Activated CD4-positive, CD25-positive, alpha-beta regulatory T cell (primary cell): ENCODE measurements at places on chromosomes 3 and 15.

- no peak for DNase-seq
These were observed 116.4 kb upstream of the RAD18 start for GRCh38 chr3:9079676-9080075.

GRCh38 chr3:179278932-179279693, 28.2 kb upstream of the KCNMB3 start:
- DNase-seq: no peak

DNA sequence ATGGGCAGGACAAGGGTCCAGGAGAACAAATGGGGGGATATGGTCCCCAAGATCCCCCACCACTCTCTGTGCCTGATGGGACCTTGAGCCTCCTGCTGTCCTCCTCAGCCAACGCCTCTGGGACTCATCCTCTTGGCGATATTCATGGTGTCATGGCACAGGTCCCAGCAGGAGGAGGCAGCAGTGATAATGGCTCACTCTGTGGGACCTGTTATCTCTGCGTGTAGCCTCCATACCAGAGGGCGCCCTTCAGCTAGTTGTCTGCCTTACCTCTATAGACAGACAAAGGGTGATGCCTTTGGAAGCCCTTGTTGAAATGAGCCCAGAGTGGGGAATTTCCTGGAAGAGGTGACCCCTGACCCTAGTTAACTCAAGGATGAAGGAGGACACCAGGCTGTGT, 7.4 kb downstream of the ZBTB47 start:
- no peak for DNase-seq

DNA sequence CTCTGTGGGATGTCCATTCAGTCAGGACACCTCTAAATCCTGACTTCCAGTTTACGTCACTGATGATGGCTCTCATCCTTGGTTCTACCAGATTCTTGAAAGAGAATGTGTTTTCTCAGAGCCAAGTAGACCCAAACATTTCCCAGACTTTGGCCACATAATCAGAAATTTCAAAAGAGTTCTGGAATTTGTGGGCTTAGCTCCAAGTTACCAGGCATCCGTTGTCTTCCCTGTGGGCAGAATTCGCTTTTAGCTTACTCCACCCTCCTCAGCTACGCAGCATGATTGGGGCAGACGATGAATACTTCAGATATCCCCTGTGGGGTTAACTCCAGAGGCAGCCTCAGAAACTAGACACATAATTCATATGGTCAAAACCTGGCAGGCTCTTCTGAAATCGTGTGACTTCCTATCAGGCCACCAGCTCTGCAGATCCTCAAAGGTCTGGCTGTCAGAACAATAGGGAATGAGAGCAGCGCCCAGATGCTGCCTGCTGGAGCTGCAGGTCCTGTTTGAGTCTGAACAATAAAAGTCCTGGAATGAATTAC, 30.6 kb downstream of the CRTC3 start:
- no peak for DNase-seq

- no peak for DNase-seq
These were observed 124.8 kb downstream of the ATP10A start for GRCh38 chr15:25738171-25738965.

- DNase-seq: no peak
These were observed 46.1 kb upstream of the TUSC7 start for GRCh38 chr3:116663161-116664110.

GRCh38 chr3:58824285-58824684, 157.7 kb upstream of the FAM3D start:
- DNase-seq: no peak

GRCh38 chr3:161317077-161317476, 54.2 kb downstream of the SPTSSB start:
- DNase-seq: no peak

GRCh38 chr15:81473177-81473576, 99.2 kb upstream of the TMC3 start:
- no peak for DNase-seq

GRCh38 chr3:183699238-183699947, 1.8 kb downstream of the YEATS2 start:
- no peak for DNase-seq

DNA sequence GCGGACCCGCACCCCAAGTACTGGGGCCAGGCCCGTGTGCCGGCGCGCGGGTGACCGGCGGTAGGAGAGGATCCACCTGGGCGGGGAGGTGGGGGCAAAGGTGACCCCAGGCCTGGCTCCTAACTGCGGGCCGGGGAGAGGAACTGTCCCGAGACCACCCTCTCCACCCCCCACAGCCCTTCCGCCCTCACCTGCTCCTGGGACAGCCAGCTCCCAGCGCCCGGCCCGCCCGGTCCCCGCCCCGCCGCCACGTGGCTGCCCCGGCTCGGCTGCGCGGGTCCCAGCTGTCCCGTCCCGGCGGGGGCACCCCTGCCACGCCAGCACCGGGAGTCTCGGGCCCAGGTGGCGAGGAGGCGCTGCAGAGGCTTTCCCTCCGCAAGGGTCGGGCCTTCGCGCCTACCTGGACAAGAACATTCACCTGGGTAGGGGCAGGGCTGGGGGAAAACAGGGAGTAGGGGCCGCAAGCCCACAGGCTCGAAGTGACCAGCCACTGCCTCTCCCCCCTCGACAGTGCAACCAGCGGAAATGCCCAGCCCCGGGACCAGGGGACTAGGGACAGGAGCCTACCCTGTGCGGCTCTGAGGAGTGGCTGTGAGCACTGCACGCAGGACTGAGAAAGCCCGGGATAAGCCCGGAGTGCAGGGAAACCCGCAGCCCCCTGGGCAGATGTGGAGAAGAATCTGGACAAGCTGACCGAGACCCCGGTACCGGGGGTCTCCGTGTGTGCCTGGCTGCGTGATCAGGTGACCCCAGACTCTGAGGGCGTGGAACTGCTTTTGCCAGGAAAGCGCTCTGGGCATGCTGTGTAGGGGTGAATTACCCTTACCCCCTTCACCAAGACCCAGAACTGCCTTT, at the start of gene SLC12A8:
TSS of gene SLC12A8 (minus strand) at position 240 of the 855 bp plus-strand sequence. CDS start 1,399 bp downstream, outside the sequence.
- no peak for DNase-seq

DNA sequence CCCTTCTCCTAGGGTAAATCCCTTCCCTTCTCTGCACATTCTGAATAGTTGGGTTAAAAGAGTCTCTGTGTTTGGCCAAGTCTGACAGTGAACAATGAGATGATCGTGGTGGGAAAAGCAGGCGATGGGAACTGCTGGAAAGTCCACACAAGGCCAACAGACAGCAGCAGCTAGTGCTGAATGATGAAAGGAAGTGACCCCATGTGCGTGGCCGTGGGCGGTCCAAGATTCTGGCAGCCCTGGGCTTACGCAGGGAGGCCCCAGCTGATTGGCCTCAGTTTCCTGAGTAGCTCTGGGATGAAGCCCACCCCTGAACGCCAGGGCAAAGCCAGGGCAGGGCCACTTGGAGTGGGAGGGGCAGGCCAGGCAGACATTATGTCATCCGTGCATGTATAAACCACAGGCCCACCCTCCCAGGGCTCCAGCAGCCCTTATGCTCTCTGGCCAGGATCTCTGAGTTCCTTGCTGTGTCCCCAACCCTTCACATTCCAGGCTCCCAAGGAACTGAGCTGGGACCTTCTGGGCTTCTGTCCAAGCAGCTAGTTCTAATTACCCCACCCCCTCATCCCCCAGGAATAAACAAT, 57.8 kb downstream of the CDC25A start:
- DNase-seq: no peak

DNA sequence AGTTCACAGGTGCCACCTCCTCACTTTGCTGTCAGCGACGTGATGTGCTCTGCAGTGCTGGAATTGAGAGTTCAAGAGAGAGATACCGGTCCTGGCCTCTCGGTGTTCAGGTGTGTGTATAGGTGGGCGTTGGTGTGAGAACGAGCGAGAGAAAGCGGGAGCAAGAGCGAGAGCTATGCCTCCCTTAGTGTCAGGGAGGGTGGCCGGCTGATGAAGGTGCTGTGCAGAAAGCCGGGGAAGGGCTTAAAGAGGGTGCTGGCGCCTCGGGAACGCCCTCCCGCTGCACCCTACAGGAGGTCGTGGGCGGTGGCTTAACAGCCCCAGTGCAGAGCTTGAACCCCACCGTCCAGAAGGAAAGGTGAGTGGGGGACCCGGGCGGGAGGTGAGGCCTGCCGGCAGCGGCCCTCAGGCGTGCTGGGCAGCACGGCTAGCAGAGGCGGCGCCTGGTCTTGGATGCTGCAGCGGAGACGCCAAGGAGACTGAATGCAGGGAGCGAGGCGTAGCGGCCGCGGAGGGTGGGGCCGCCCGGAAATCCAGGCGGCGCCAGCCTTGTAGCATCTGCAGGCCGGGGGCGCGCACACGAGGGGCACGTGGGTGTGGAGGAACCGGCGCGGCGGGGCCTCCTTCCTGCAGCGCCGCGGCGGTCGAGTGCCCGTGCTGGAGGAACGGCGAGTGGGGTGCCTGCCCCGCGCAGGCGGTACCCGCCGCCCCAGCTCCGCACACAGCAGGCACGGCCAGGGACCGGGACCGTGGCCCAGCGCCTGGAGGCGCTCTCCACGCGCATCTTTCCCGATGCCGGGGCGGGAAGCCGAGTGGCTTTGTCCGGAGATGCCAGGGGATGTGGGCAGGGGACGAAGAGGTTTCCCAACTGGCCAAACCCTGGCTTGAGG, 246.8 kb upstream of the TOPAZ1 start:
- no peak for DNase-seq

- DNase-seq: no peak
These were observed 69.0 kb downstream of the TIGIT start for GRCh38 chr3:114362815-114363214.

DNA sequence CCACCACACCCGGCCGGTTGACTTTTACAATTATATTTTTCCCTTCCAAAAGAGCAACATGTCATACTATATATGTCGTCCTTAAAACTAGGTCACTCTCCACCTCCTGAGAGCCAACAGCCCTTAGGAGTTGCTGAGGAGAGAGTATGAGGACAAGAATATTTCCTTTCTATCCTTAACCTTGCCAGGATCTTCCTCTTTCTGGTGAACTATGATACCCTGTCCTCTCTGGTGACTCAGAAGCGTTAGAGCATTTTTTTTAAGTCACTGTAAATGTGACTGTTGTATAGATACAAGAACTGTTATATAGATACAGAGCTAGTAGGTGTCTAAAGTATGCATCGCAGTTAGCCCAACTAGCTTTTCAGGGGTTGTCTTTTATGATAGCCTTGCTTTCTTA, 33.7 kb upstream of the MTHFS start:
- DNase-seq: no peak

DNA sequence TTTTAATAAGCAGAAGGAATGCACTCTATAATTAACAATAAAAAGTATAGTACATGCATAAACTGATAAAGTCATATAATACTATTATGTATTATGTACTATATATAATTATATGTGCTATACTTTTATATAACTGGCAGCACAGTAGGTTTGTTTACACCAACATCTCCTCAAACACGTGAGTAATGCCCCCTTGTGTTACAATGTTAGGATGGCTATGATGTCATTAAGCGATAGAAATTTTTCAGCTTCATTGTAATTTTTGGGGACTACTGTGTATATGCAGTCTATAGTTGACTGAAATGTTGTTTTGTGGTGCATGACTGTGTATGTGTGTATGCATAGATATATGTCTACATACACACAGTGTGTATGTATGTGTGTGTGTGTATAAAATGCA, 100.6 kb downstream of the SLMAP start:
- DNase-seq: no peak

- DNase-seq: no peak
These were observed 1336.3 kb upstream of the CADM2 start for GRCh38 chr3:83622526-83622925.

DNA sequence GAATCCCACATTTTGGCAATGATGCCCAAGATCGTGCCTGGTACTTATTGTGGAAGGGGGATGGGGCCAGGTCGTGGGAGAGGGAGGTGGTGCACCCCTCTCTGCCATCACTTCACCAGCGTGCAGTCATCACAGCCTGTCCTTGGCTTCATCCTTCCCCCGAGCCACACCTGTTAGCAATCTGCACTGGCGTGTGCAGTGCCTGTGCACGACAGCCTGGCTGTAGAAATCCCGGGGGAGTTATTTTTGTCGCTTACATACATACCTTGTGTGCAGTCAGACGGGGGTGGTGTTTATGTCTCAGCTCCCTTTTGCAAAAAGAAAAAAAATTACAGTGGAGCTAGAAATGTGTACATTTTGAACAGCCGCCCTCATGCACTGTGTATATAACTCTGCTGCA, 216.0 kb downstream of the TLE3 start:
- DNase-seq: no peak

- DNase-seq: no peak
These were observed 34.5 kb downstream of the IL17RD start for GRCh38 chr3:57130571-57131209.

GRCh38 chr3:167241048-167241845, 138.8 kb downstream of the ZBBX start:
- no peak for DNase-seq

- no peak for DNase-seq
These were observed 350.5 kb downstream of the EPHB1 start for GRCh38 chr3:135145581-135145980.

DNA sequence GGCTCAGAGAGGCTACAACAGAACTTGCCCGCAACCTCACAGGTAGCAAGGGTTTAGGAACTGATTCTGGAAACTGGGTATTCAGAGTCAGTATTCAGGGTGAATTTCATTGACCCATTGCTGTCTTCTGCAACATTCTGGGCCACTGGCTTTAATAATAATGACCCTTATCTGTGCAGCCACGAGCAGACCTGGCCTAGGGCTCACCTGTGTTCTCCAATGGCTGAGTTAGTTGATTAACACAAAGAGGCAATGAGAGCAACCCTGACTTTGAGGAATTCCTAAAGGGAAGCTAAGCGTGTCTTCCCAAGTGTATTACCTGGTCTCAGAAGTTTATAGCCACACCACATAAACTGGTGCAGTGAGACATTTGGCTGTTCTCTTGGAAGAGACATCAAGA, 289.9 kb downstream of the EPHB1 start:
- no peak for DNase-seq

DNA sequence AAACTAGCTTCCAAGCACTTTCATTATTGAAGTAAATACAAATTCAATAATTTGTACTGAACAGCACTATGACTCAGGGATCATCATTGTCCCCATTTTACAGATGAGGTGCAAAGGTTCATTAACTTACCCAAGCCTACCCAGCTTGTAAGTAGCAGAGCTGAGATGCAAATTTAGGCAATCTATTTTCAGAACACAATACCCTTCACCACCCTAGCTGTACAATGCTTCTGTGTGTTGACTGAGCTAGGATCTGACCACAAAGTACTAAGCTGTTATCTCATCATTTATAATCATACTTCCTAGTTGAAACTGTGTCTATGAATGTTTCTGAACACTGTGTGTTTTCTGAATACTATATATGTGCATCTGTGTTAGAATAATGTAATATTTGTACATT, 3.2 kb upstream of the ILDR1 start:
- no peak for DNase-seq

DNA sequence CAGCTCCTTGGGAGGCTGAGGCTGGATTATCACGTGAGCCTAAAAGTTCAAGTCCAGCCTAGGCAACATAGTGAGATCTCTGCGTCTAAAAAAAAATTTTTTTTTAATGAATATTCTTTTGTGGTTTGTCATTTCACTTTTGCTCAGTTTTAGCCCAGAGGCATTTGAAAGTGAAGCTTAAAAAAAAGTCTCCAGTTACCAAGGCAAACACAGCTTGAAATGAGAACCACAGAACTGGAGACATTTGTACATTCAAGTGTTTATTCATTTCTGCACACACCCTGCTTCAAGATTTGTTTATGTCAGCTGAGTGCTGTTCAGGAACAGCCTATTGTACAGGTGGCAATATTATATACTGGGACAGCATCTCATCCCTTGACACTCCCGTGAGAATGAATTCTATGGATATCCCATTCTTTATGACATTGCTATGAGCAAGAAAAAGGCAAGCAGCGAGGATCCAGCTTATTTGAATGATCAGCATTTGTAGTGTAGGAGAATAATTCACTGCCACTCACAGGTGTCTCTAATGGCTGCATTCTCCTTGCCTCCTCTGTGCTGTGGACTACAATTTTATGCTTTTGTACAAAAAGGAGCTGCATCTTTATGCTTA, 444.8 kb upstream of the GRM7 start:
- no peak for DNase-seq

GRCh38 chr3:106628407-106628806, 748.8 kb upstream of the CCDC54 start:
- no peak for DNase-seq
